ENCODE measurements at places on chromosomes 1 and 21. TPM values are rescaled to one million over a fixed set of nuclear protein-coding genes. Genes with fewer than 3 reads are reported as not detected.

PLXNA2 gene
- 16.4 TPM for total RNA-seq

GRCh38 chr1:47514229-47514628, 76.4 kb downstream of the FOXD2 start:
- DNase-seq: no peak

DNA sequence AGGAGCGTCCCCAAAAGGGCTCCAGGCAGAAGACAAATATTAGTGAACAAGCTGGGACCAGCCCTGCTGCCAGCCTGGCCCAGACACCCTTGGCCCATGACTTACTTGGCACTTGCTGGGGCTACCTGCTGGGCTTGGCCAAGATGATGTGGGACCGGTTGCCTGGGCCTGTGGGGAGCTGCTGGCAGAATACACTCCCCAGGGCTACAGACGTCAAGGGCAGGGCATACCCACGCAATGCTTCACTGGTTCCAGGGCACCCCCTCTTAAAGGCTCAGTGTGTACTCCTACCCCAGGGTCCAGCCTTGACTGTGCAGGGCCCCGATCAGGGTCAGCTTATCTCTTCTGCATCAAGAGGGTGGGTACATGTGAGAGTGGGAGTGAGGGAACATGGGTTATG, 106.5 kb upstream of the SLC2A1 start:
- no peak for DNase-seq

- DNase-seq: no peak
These were observed 1.7 kb upstream of the C1orf116 start for GRCh38 chr1:207034208-207034607.

PDC gene
- not detected for total RNA-seq

- no peak for DNase-seq
These were observed 53.6 kb upstream of the ZNF644 start for GRCh38 chr1:91075233-91076135.

RBP7 gene
- total RNA-seq: 25.3 TPM

DNA sequence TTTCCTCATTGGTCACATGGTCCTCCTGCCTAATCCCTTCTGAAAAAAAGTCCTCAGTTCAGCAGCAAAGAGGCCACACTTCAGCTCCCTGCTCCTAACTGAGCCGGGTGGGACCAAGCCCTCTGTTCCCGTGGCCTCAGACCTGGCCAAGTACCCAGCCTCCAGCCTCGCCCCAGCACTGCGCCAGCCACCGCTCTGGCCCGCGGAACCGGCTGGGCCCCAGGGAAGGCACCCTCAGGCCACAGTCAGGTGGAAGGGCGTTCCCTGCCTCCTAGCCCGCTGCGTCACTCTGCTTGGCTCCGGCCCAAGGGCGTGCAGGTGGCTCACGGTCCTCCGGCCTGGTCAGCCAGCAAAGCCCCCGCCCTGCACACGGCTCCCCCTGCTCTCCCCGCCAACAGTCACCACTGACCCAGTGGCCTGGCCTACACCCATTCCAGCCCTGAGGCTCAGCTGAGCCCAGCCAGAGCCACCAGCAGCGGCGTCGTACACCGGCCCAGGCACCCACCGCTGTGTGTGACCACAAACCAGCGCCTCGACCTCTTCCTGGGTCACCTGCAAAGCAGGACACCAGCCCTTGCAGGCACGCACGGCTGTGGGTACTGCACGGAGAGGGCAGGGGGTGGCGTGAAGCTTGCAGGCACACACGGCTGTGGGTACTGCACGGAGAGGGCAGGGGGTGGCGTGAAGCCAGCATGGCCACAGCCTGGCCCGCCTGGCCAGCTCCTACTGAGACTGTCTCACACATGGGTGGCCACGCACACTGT, 19.4 kb downstream of the NADK start:
- peak; percentile 60 for DNase-seq

KRTAP13-2 gene
- total RNA-seq: not detected

PIK3R3 gene
- 30.5 TPM for total RNA-seq

GRCh38 chr21:26795866-26796329, 49.3 kb downstream of the ADAMTS1 start:
- no peak for DNase-seq

HTR1D gene
- not detected for total RNA-seq

DNA sequence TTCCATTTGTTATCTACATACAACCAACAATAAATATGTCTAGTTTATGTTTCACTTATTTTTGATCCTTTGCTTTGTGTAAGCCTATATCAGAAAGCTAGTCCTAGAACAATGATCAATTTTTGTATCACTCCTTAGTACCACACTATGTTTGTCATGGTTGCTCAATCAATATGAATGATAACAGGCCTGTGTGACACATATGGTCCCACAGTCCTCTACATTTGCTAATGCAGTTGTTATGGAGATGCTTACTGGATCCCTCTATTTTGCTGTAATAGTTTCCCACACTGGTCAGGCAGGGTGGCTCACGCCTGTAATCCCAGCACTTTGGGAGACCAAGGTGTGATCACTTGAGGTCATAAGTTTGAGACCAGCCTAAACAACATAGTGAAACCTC, 59.1 kb downstream of the ERO1B start:
- DNase-seq: no peak

DNA sequence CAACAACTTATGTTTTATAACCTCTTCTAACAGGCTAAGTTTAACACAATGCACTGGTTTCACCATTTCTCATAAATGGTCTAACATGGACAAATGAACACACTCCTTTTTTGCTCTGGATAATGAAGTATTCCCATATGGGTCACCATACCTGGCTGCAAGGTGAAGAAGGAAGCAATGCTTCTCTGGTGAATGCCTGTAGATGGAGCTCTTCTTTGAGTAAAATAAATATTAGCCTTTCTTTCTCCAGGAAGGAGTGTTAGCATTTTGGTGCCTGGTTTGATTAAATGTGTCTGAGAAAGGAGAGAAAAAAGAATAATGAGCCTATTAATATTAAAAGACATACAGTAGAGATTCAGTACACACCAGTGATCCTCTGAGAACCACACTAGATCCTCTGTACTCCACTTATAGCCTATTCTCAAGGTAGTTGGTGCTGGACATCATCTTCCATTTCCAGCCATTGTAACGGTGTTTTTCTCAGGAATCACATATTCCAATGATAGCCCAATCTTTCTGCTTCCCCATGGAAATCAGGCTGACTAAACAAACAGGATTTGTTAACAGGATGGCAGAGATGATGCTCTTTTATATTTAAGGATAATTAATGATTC, 17.6 kb downstream of the MTFR1L start:
- no peak for DNase-seq

DNA sequence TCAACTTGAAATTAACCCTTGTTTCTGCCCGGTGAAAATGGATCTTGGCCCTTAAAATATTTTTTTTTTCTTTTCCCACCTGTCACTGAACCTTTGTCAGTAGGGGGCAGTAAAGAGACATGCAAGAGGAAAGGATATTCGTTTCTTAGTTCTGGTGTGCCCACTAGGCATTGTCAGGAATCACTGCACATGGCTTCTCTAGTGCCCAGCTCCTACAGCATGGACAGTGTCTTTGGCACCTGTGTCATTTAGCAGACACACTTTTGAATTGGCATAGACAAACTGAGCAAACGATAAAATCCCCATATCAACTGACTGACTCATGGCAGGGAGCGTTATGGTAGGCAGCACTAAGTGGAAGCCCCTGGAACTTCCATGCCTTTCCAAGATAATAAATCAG, 1048.1 kb downstream of the BRINP3 start:
- no peak for DNase-seq

- DNase-seq: no peak
These were observed 368.6 kb downstream of the PTPRC start for GRCh38 chr1:199007423-199007822.

GRCh38 chr1:169484683-169485430, 887 bp downstream of the SLC19A2 start:
- peak; percentile 56 for DNase-seq

DNA sequence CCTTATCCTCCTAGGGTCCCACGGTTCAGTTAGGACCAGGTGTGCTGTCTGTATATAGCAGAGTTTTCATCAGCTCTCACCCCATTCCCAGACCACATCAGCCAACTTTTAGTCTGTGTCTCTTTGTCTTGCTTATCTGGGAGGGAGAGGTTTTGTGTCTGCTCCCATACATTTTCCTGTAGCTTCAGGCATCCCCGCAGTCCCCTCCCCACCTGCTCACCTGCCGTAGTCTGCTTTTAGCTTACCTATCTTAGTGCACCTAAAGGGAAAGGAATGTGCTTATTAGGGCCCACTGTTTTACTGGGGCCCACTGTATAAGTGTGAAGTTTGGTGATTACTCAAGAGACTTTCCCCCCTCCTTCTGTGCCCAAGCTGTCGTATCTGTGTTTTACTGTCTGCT, 225.1 kb downstream of the PLA2G4A start:
- no peak for DNase-seq

DNA sequence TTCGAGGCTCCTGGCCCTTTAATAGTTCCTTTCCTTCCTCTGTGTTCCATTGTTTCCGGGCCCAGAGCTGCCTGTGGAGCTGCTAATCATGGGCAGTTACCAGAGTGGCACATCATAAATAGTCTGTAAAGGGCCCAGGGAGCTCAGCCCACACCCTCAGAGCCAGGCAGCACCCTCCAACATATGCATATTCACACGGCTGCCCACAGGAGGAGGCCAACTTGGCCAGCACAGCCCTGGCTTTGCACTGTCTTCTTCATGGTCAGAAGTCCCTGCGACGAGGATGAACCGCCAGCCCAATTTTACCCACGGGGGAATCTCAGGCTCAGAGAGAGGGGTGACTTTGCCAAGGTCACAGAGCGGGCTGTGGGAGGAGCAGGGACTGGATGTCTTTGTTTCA, 172.5 kb downstream of the TRABD2B start:
- DNase-seq: no peak

- DNase-seq: no peak
These were observed 85.9 kb upstream of the SIM2 start for GRCh38 chr21:36613059-36613458.

GRCh38 chr1:25993197-25993951, 4.5 kb downstream of the PAFAH2 start:
- no peak for DNase-seq

DNA sequence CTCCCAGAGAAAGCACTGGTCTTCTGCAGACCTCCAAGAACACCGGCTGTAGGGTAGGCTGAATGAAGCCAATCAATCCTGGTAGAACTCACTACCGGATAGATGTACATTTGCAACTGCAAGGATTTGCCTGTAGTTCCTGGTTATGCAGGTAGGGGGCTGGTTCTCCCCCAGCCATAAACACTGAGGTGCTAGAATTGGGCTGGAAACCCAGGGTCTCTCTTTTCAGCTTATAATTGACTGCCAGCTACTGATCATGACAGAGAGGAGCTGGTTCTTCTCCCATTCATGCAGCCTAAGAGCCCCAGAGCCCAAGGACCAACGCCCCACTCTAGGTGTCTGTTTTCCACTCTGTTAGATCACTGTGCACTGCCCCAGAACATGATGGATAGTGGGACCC, 21.5 kb upstream of the MTARC2 start:
- no peak for DNase-seq

GRCh38 chr21:45318556-45319404, 31.1 kb upstream of the POFUT2 start:
- peak; percentile 94 for DNase-seq

DNA sequence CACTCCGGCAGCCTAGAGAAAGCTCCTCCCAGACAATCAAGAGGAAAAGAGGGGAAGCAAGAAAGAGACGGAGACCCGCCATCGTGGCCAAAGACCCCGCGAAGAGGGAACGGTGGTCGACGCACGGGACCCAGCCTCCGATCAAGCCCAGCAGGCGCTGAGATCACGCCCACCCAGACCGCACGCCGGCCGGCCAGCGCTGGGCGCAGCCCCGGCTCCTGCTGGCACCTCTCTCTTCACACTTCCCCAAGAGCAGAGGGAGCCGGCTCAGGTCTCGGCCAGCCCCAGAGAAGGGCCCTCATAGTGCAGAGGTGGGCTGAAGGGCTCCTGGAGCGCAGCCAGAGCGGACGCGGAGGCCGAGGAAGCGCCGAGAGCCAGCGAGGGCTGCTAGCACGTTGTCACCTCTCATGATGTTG, 918.4 kb upstream of the ADAMTS5 start:
- no peak for DNase-seq

DNA sequence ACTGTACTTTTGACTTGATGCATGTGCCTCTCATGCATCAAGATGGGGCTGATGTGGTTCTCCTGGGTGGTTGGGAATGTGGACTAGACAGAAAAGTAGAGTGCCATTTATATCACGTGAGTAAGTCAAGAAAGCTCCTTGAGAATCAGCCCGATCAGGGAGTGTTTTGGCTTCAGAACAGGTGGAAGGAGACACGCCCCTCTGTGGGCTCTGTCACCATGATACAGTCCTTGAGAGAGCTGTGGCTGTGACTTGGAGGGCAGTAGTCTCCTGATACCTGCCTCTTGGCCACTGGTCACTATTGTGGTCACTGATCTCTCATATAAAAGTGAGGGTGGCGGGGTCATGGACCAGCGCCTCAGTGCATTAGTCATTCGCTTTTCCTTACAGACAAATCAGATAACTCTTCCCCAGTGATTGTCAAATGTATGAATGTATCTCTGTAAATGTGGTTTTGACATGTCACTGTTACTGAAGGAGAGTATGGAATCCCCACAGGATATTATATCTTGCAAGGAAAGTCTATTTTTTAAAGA, 8.9 kb upstream of the C4BPB start:
- no peak for DNase-seq

TEX38 gene
- total RNA-seq: not detected

DNA sequence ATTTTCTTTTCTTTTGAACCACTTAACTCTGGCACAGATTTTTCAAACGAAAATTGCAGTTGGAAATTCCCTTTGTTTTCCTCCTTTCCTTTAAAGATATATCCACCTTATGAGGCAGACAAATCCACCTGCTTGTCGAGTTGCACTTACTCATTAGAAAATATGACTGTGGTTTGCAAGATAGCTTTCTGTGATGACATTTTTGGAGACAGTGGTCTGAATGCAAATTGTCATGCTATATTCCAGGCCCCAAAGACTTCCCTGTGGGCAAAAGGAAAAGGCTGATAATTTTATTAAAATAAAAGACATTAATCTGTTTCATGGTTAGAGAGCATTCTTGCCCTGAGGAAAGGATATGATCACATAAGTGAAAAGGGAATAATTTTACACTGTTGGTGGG, 120.6 kb downstream of the TNFSF18 start:
- no peak for DNase-seq

DNA sequence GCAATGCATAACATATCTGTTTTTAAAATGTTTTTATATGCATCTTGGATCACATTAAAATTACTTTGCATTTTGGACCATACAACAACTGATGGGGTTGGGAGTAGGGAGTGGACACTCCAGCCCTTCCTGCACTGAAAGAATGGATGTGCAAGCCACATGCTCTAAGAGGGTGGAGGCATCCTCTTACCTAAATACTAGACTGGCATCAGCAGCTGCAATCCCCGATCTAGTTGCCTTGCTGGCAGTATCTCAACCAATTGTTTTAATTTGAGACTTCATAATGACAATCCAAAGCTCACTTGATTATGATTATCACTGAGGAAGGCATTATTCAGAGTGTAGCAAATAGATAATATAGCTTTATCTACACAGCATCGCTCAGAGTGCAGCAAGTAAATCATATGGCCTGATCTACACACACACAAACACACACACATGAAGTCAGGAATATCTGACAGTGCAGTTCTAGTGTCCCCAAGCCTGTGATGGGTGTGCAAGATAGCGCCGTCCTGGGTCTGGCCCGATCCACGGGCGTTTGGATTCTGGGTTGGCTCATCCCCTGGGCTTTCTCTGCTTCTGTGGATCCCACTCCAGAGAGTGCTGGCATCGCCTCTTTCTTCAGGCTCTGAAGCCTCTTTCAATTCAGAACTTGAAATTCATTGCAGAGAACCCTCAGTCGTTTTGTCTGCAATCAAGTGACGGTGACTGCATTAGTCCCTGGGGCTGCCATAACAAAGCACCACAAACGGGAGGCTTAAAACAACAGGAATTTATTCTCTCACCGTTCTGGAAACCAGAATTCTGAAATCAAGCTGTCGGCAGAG, 181.3 kb downstream of the ETS2 start:
- no peak for DNase-seq
